ENCODE measurements at places on chromosomes 5 and 9.

GRCh38 chr5:139402561-139403158, 1.2 kb downstream of the SPATA24 start:
- no peak for DNase-seq

DNA sequence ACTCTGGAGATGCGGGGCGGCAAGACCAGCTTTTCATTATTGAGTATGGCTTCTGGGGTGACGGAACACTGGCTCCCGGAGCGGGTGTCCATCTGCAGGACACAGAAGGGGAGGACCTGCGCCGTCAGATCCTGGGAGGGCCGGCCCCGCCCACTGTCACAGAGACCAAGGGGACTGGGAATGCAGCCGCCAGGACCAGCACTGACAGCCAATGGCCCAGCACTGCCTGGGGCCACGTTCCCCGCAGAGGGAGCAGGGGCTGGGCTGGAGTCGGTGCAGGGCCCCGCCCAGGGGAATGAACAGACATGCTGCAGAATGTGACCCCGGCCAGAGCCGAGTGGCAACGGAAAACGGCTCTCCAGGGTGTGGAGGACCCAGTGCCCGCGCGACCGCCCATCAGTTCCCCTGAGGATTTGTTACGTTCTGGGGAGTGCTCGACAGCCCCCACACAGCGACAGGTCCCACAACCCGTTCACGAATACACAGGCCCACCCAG, at the start of gene ZDHHC11:
TSS of gene ZDHHC11 (minus strand) at position 476 of the 496 bp plus-strand sequence. CDS start at position 92, 384 bp downstream.
- no peak for DNase-seq

- DNase-seq, result no peak
Observed at GRCh38 chr9:37611961-37612360, 19.6 kb upstream of the TOMM5 start.

DNA sequence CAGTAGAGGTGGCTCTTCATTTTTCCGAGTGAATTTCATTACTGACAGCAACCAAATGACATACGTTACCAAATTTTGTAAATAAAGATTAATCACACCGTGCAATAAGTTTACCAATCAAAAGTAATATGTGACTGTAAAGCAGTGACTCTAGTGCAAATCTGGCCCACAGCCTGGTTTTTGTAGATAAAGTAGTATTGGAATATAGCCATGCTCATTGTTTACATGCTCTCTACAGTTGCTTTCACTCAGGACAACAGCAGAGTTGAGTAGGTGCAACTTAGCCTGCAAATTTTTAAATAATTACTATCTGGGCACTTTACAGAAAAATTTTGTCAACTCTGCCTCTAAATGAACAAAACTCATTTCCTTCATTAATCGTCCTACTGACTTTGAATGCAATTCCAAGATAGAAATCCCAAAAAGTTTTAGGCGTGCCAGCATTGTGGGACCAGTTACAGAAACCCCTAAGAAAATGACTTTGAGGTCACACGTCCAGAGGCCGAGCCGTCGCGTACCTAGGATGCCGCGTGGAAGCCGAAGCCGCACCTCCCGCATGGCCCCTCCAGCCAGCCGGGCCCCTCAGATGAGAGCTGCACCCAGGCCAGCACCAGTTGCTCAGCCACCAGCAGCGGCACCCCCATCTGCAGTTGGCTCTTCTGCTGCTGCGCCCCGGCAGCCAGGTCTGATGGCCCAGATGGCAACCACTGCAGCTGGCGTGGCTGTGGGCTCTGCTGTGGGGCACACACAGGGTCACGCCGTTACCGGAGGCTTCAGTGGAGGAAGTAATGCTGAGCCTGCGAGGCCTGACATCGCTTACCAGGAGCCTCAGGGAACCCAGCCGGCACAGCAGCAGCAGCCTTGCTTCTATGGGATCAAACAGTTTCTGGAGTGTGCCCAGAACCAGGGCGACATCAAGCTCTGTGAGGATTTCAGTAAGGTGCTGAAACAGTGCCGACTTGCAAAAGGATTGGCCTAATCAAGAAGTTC, 180.7 kb upstream of the TLE4 start:
- no peak for DNase-seq

- DNase-seq, result no peak
Observed at GRCh38 chr5:132207778-132208177, 19.9 kb downstream of the P4HA2 start.

- DNase-seq, result peak; percentile 92
Observed at GRCh38 chr5:39547553-39548154, 122.9 kb upstream of the DAB2 start.

DNA sequence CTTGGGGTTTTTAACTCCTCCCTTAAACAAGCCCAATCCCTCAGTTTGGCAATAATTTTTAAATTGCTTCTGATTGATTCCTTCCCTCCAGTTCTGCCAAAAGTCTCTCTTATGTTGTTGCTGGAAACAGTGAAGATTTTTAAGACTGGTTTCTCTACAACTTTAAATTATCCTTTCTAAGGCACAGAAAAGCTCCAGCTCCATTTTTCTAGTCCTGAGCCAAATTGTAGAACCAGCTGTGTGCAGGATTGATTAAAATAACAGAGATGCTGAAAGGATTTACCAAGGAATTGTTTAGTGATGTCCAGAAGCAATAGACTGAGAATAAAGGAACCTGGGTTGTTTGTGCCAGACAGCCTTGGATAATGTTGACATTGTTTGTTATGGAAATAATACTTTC, 111.3 kb downstream of the NUDT12 start:
- DNase-seq, result no peak

GRCh38 chr9:124707666-124708065, 63.4 kb downstream of the NR6A1 start:
- DNase-seq, result no peak

- no peak for DNase-seq
Observed at GRCh38 chr9:134896834-134897583, 16.4 kb downstream of the FCN2 start.

- no peak for DNase-seq
Observed at GRCh38 chr9:371349-371748, 156.7 kb downstream of the DOCK8 start.

DNA sequence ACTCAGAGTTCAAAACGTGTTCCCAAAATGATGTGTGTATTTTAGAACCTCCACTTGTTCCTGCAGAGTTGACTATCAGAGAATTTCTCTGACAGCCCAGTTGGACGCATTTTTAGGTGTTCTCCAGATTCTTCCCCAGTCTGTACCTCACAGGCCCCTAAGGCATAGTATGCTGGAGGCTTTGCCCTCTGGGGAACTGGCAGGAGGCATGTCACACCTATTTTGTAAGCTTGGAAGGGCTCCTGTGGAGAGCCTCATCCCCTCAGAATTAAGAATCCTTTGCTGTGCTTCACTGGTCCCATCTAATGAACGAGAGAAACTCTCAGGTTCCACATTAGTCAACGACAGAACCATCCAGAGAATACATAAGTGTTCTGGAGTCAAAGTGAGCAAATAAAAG, 144.1 kb upstream of the SLC30A5 start:
- DNase-seq, result no peak

DNA sequence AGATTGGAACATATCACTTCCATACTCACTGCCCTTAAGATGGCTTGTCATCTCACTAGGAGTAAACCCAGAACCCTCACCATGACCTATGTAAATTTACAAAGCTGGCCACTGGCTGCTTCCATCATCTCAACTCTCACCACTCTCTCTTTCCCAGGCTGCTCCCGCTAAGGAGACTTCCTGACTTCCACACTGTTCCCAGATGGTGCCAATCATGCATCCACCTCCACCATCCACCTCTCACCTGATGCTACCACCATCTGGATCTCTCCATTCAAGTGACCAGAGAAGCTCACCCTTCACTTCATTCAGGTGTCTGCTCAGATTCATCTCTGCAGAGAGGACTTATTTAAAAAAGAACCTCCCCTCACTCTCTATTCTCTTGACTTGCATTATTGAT, 91.3 kb downstream of the HTR4 start:
- DNase-seq, result no peak

GRCh38 chr5:14816999-14817761, 54.4 kb downstream of the ANKH start:
- peak; percentile 90 for DNase-seq

DNA sequence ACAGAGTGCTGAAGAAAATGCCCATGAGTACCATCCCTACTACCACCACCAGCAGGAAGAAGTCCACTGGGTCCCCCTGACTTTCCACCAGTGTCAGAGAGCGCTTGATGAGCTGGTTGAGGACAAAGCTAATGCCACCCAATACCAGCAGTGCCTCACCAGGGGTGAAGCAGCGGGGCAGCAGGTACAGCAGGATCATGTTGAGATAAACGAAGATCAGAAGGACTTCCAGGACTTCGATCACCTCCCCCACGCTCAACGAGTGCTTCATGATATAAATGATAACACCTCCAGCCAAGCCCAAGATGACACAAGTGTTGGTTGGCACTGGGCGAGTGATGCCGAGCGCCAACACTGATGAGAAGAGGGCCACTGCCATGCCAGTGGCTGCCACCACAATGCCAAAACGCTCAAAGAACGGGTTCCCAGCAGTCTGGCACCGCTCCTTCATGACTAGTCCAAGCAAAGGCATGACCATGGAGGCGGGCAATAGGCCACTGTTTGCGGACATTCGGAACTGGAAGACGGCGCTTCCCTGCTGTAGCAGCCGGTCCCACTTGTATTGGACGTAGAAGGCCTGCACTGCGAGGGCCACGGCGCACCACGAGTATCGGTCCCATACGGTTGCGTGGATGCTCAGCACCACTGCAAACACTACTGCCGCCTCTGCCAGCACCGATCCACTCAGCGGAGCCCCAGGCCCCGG, 679 bp downstream of the DOLK start:
- DNase-seq, result peak; percentile 6

GRCh38 chr5:66864240-66864884, 268.2 kb downstream of the MAST4 start:
- peak; percentile 82 for DNase-seq

GRCh38 chr5:45696206-45696836, at the start of gene HCN1:
Gene HCN1 (minus strand): TSS chr5:45696380.
- DNase-seq, result peak; percentile 43

- peak; percentile 81 for DNase-seq
Observed at GRCh38 chr5:158450751-158451171, 591.8 kb upstream of the CLINT1 start.

GRCh38 chr9:7508516-7508915, 291.1 kb downstream of the DMAC1 start:
- DNase-seq, result no peak
